ENCODE measurements at places on chromosomes 13 and 19. TPM values are rescaled to one million over a fixed set of nuclear protein-coding genes. Genes with fewer than 3 reads are reported as not detected.

GRCh38 chr13:40456979-40457553, 209.4 kb downstream of the FOXO1 start:
- DNase-seq, result no peak

GRCh38 chr13:68185444-68186141, 955.5 kb upstream of the PCDH9 start:
- DNase-seq, result peak; percentile 66

DNA sequence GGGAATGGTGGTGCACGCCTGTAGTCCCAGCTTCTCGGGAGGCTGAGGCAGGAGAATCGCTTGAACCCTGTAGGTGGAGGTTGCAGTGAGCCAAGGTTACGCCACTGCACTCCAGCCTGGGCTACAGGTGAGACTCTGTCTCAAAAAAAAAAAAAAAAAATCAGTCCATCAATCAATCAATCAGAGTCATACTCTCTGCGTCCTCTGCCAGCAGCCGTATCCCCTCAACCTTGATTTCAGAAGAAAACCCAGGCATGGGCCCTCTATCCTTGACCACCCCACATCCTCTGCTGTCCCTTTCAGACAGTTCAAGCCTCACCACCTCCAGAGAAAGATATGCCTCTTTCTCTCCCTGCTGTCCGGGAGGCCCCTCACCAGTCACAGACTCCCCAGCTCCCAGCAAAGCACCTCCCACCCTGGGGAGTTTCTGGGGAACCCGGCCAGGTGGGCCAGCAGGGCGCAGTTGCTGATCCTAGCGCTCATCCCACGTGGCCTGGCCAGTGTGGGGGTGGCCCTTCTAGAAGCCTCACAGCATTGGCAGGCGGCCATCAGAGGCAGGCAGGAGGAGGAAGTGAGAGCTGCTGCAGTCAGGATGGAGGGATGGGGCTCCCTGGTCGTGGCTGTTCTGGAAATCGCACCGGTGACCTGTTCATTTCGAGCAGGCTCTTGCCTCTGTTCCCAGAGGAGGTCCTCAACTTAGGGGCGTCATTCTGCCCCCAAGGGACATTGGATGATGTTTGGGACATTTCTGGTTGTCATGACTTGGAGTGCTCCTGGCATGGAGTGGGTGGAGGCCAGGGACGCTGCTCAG, 10.2 kb upstream of the JSRP1 start:
- DNase-seq, result peak; percentile 85

DNA sequence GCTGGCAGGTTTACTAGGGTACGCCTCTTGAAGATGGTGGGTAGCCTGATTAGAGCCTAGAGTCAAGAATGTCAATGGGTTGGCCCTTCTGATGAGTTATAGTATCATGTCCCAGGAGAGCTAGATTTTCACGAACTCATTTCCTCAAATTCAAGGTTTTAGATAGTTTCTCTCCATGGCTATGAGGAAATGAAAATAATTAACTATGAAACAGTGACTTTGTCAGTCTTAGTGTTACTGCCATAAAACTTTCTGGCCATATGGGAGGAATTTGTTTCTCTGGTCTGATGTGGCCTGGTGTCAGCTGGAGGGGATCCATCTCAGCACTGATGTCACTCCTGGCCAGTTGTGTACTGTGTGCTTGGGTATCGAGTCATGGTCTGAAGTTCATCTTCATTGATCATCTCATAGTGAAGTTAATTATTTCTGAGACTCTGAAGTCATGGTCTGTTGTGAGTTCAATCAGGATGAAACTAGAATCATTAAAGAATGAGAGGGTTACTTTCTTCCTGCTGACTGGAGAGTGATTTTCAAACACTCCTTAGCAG, 49.4 kb upstream of the TNFSF11 start:
- DNase-seq, result no peak

Gene LILRB4
- 4.6 TPM for total RNA-seq

Gene LGALS4
- not detected for total RNA-seq

Gene CD177
- 1.2 TPM for total RNA-seq

Measured in umbilical cord (tissue), 2 donors.